NCI-H524 (cell line): ENCODE measurements at places on chromosomes 1 and 21.
A peak's percentile ranks its signal among the peaks of the same experiment; 100 is the strongest.

- peak; percentile 16 for DNase-seq
These were observed 4.6 kb upstream of the FAM167B start for GRCh38 chr1:32242341-32242851.

GRCh38 chr1:165639821-165640623 is 9.0 kb downstream of the MGST3 start:
- no peak for DNase-seq

GRCh38 chr1:162349635-162350330 is 26.9 kb downstream of the SPATA46 start:
- DNase-seq = no peak

DNA sequence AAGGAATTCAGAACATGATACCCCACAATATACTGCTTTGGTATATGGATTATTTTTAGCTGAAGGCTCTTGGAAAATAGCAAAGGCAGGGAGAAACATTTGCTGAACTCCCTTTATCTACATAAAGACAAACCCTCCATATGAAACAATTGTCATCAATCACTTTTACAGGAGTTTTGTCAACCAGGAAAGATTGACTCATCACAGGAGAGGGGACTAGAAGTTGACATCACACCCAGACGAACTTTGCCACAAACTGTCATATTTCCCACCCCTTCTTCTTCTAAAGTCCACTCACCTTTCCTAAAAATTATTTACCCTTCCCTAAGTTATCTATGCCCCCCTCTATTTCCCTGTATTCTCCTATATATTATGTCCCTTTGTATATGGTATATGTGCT is 47.9 kb downstream of the RBM11 start:
- DNase-seq = no peak

DNA sequence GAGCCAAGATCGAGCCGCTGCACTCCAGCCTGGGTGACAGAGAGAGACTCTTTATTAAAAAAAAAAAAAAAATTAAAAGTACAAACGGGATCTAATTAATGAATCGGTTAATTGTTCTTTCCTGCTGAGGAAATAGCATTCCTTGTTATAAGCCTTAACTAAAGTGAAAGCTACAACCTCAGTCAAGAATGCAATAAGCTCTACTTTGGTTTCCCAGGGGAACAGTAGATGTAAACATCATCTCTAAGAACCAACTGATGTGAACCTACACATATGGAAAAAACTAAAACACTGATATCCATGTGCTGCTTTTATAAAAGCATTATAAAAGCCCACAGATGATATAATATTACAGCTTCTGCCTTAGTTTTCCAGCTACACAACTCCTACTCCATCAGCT is 41.9 kb downstream of the LPGAT1 start:
- DNase-seq = no peak

GRCh38 chr1:23039308-23039826 is 20.1 kb downstream of the KDM1A start:
- DNase-seq = no peak

GRCh38 chr1:111199881-111200801 is at the start of gene DENND2D:
TSS of gene DENND2D (minus strand) at chr1:111200646. CDS start at chr1:111200459, 187 bp downstream.
- no peak for DNase-seq

DNA sequence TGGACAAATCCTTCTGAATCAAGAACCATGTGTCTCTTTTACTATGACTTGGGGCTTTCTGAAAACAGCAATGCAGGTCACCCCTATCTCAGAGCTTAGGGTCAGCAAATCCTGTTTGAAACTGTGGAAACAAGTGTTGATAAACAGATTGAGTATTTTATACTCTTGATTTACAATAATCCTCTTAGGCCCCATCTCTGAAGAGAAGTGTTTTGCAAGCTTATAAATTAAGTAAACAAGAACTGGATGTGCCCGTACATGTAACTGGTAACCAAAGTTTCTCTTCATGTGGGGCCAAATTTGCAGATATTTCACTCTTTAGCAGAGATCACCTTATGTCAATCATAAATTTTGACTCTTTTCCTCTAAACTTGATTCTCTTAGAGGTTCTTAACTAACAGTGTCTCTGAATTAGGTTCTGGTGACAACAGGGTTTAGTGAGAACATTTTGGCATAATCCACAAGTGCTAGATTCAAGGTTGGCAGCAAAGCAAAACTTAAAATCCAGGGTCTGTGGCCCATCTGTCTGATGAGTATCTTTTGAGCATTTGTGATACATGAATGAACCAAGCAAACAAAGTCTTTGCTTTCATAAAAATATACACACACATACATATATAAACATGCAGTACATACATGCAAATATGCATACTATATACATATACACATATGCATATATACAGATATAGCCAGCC is 183.0 kb upstream of the HOOK1 start:
- no peak for DNase-seq

- no peak for DNase-seq
These were observed 60.3 kb downstream of the UBR4 start for GRCh38 chr1:19149736-19150135.

DNA sequence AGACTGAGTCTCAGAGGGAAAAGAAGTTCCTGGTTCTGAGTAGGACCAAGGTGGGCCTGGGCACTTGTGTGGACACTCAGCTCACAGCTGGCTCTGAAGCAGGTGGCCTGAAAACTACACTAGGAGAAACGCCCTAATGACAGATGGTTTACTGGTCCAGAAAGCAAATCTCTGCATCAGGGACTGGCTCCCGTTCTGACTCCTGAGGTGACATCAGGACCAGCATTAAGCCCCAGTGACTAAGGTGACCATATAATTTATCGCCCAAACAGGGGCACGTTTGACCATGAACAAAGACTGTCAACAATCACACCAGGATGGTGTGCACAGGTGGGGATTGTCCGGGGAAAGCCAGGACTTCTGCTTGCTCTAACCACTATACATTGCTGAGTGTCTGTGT is 12.2 kb upstream of the CD34 start:
- peak; percentile 32 for DNase-seq

DNA sequence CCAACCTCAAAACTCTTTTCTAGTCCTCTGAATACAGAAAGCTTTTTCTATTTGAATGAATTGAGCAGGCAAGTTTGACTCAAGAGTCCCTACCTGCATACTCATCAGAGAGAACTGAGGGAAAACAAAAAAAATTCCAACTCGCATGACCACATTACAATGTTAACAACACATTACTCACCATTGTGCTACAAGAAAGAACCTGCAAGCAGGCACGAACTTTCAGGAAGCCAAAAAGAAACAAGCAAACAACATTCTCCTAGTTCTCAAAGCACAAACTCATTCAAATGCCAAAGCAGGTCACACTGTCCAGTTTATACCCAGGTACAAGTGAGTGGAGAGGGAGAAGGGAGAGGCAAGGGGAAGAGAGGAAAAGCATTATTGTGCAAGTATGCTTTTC is 14.6 kb downstream of the OTUD7B start:
- no peak for DNase-seq

GRCh38 chr21:27581168-27581567 is 614.3 kb upstream of the ADAMTS5 start:
- DNase-seq = no peak

- no peak for DNase-seq
These were observed 38.8 kb downstream of the TBX15 start for GRCh38 chr1:118949315-118949714.

DNA sequence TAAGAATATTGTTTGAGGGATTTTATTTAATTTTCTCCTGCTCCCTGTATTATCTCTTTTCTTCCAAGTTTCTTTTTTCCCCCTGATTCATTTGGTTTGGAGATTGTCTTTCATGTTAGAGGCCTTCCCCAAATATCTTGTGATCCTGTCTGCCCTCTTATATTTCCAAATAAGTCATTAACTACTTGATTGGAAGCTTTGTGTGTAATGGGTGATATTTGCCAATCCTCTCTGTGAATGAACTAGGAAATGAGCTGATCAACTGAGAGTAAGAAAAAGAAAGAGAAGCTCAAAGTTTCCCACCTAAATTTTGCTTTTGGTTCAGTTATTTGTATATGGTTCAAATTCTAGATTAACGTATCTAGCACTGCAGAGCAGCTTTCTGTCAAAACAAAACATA is 23.6 kb upstream of the LY9 start:
- DNase-seq = no peak

DNA sequence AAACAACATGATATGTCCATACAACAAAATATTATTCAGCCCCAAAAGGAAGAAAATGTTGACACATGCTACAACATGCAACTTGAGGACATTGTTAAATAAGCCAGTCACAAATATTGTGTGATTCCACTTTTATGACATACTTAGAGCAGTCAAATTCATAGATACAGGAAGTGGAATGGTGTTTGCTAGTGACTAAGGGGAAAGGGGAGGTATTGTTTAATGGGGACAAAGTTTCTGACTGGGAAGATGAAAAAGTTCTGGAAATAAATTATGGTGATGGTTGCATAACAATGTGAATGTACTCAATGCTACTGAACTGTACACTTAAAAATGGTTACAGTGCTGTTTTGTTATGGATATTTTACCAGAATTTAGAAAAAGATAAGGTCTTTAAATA is 77.7 kb downstream of the RHOU start:
- DNase-seq = no peak

DNA sequence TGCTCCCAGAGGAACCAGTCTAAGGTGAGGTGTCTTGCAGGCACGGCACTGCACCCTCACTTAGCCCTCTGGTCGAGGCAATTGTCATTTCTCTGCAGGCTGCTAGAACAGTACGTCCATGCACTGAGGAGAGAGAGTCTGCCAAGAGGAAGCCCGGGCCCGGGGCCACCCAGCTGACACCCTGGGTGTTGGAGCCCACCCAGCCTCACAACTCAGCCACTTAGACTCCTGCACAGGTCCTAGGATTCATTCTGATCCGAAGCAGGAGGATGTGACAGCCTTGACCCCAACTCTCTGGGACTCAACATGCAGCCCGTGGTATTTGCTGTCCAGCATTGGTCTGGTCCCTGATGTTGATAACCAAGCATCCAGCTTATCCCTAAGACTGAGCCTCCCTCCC is 111.9 kb downstream of the ADSS2 start:
- DNase-seq = no peak

GRCh38 chr1:4565801-4566449 is 88.5 kb upstream of the AJAP1 start:
- no peak for DNase-seq

DNA sequence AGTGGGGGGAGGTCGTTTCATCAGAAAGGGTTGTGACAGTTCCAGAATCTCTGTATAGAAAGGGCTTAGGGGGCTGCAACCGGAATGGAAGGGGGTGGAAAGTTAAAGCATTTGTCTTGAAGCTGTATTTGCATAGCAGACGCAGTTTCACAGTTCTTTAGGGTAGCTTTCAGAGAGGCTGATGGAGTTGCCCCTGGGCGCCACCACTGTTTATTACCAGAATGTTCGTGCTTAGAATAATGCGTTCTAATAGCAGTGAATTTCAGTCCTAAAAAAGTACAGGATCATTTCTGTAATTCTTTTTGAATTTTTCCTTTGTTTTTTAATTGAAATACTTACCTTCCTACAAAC is 1.3 kb downstream of the EXO1 start:
- no peak for DNase-seq

- DNase-seq = no peak
These were observed 4.2 kb downstream of the RD3 start for GRCh38 chr1:211487672-211488208.

DNA sequence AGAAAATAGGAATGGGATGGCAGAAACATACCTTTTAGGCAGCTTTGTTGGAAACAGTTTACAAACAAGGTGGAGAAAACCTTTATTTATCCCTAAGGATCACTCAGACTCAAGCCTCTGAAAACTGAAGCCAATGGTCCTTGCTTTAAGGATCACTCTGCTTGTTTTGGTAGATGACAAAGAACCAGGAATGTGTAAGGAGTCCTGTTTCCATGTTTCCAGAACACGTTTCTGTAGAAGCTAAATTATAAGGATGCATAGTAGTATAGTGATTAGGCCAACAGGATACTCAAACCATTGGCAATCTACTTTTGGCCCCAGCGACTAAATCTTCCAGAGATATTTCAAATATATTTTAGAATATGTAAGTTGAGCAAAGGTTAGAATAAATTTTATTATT is 149.1 kb upstream of the HP1BP3 start:
- no peak for DNase-seq

GRCh38 chr21:37915497-37915911 is 753 bp downstream of the KCNJ6 start:
- DNase-seq = peak; percentile 31

GRCh38 chr1:53395671-53396215 is 63.5 kb upstream of the DMRTB1 start:
- DNase-seq = no peak

DNA sequence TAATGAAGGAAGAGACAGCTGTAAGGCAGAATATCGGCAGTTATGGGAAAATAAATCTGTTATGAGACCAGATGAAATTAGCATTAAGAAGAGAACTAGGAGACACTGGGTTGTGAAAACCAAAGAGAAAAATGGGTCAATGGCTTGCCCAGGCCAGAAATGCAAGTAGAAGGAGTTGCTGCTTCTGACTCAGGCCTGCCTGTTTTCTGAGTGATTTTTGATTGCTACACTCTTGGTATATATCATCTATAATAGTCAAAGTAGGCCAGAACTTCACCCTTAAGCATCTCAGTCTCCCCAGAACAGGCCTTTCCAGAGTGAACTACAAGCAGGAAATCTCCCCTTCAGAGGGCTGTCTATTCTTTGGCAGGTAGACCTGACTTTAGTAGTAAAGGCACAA is 107.0 kb downstream of the NRIP1 start:
- DNase-seq = no peak

DNA sequence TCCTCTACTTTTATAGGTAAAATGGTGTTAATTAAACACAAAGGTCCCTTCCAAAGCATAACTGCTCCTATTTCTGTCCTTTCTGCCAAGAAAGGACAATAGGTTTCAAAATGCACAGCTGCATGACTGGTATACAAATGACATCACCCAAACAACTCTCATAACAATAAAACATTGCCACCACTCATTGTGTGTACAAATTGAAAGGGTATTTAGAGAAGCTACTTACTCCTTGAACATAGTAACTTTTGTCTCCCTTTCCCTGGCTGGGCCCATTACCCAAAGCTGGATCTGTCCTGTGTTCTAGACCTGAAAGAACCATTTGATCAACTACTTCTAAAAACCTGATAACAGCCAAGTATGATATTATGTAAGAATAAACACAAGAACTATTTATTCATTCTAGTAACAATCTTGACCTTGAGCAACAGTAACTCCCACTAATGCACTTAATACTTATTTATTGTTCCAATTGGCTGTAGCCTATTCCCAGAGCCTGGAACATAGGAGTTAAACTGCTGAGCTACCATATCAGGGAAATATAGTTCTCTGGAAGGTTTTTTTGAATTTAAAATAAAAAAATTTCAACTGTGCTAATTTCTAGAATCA is 38.2 kb downstream of the TTLL7 start:
- DNase-seq = no peak

- no peak for DNase-seq
These were observed 26.9 kb upstream of the LBR start for GRCh38 chr1:225454733-225455132.

- DNase-seq = no peak
These were observed 55.3 kb upstream of the WASF2 start for GRCh38 chr1:27545271-27545670.

- peak; percentile 5 for DNase-seq
These were observed 124.8 kb upstream of the GRIK3 start for GRCh38 chr1:37159102-37159501.
